C1 segment of cervical spinal cord (tissue), 14 donors: ENCODE measurements at places on chromosomes 2 and 18.

- DNase-seq, result no peak
Observed at GRCh38 chr2:134457765-134458472, 204.0 kb downstream of the MGAT5 start.

DNA sequence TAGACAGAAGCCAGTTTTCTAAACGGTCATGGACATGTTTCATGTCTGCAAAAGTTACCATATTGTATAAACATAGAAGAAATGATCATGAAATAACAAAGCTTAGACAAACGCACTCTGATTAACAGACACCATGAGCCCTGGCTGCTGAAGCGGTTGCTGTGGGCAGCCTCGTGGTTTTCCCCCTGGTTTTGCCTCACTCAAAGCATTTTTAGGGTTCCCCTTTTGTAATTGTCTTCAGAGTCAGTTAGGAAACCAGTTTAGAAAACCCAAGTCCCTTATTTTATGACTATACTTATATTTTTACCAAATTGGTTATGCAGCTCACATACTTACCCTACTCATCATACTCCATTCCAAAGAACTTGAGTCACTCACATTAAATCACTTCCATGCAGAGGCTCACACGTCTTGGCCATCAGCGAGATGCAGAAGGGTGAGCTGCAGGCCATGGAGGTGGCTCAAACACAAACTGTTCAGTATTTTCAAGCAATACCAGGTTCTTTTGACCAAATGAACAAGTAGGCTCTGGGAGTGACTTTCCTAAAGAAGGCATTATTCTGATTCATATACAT lies 105.6 kb upstream of the SALL3 start:
- DNase-seq, result no peak

DNA sequence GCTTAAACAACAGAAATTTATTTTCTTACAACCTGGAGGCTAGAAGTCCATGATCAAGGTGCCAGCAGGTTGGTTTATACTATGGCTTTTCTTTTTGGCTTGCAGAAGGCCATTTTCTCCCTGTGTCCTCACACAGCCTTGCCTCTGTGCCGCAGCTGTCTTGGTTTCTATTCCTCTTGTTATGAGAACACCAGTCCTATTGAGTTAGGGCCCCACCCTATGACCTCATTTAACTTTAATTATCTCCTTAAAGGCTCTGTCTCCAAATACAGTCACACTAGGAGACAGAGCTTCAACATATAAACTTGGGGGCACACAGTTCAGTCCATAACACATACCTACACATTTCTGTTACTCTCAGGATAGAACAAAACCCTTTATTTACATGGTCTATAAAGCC lies 17.3 kb upstream of the RHOB start:
- no peak for DNase-seq

DNA sequence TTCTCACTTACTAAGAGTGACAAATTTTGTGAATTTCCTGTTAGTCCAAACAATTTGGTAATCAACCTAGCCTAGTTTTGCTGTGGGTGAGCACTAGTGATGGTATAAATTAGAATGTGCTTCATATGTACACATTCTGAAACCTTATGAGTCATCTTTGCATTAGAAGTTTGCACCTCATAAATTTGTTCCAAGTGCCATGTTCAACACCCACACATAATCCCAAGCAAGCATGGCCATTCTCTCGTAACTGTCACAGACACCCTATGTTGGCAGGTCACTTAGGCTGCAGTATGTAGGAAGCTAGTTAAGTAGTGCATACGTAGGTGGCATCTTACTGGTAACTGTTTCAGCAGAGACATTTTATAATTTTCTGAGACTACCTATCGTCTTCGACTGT lies 46.9 kb downstream of the NAB1 start:
- DNase-seq, result no peak

GRCh38 chr2:134203175-134203574 lies 50.7 kb upstream of the MGAT5 start:
- DNase-seq, result no peak

- no peak for DNase-seq
Observed at GRCh38 chr2:11177871-11178690, 22.8 kb downstream of the SLC66A3 start.

DNA sequence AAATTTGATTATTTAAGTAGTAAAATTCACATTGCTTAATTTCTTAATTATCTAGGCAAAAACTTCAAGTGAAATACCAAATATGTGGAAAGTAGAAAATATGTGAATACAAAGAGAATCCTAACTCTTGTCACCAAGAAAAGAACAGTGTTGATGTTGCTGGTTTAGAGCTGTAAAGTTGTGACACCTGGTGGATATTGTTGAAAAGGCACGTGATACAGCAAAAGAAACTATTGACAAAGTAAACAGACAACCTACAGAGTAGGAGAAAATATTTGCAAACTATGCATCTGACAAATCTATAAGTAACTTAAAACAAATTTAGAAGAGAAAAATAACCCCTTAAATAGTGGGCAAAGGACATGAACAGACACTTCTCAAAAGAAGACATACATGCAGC lies 25.6 kb upstream of the ZC3H15 start:
- no peak for DNase-seq

- DNase-seq, result no peak
Observed at GRCh38 chr2:101714118-101714517, 16.6 kb downstream of the MAP4K4 start.

- no peak for DNase-seq
Observed at GRCh38 chr2:232960862-232961261, 52.2 kb downstream of the NGEF start.

DNA sequence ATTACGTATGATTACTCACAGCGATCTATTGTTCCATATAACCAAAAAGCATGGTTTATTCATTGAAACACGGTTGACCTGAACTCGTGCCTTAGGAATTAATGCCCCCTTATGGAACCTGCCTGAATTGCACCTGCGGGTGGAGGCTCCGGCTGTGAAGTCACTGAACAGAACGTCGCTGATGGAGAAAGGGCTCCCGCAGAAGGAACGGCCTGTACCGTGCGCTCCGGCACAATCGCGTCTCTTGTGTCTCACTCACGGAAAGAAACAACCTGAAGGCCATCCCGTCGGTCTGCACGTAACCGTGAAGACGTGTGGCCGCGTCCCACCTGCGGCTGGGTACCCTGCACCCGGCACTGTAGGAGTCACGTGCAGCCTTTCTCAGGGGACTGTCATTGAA lies 133.1 kb downstream of the NFATC1 start:
- DNase-seq, result peak; percentile 43

DNA sequence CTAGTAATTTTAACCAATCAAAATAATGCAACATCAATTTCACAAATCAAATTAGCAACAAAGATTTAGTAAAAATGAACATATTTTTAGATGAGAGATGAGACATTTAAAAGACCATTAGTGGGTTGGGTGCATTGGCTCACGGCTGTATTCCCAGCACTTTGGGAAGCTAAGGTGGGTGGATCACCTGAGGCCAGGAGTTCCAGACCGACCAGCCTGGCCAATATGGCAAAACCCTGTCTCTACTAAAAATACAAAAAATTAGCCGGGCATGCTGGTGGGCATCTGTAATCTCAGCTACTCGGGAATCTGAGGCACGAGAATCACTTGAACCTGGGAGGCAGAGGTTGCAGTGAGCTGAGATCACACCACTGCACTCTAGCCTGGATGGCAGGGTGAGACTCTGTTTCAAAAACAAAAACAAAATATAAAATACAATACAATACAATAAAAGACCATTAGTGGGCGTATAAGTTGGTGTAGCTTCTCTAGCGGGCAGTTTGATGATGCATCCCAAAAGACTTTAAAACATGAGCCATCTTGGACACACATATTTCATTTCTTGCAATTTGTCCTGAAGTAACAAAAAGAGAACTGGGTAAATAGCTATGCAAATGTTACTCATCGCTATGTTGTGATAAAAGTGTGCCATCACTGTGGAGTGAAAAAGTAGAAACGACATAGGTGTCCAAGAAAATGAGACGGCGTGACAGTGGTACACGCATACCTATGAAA lies 101.8 kb downstream of the COL6A3 start:
- DNase-seq, result no peak

DNA sequence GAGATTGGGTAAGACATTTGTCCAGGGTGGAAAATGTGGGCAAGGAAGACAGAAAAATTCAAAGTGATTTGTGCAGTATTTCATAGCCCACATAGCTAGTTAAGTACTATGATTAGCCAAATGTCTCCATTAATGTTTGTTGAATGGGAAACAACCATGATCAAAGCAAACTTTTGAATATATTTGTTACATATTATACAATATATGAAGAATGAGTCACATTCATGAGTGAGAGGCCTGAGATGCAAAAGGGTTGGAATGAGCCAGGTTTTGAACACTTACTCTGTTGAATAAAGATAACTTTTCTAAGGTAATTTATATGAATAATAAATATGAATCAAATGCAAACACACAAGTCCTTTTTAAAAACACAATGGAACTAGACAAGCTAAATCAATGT lies 984.5 kb upstream of the CDH2 start:
- no peak for DNase-seq

DNA sequence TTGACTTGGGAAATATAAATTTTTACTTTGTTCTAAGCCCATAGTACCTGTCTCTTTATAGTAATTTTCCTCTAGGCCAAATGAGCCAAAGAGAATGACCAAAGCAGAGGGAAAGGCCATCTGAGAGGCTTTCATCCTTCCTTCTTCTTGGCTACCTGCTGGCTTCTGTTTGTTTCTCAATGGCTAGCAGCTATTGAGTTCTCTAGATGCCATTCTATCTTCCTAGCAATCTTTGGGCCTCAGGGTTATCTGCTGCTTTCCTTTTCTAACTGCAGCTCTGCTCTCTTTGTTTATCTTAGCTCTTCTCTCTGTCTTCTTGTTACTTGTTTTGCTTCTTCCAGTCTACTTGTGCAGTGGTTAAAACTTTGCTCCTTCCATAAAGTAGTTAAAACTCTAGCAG lies 601.1 kb upstream of the NRXN1 start:
- no peak for DNase-seq

DNA sequence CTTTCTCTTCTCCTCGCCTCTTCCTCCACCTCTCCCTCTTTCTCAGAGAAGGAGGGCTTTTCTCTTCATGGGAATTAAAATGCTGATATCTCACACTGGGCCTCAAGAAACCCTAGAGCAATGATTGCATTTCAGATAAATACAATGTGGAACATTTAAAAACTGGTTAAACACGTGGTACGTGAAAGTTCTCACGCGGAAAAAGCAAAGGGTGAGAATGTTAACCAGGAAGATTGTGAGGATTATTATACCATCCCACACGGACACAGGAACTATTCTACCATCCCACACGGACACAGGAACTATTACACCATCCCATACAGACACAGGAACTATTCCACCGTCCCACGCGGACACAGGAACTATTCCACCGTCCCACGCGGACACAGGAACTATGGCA lies 182.4 kb downstream of the TMEM18 start:
- no peak for DNase-seq

GRCh38 chr2:43136011-43136799 lies 90.2 kb downstream of the ZFP36L2 start:
- no peak for DNase-seq

GRCh38 chr2:109125593-109126500 lies 3.2 kb upstream of the SH3RF3 start:
- DNase-seq, result no peak

GRCh38 chr18:6781142-6781714 lies 51.7 kb downstream of the ARHGAP28 start:
- DNase-seq, result no peak

DNA sequence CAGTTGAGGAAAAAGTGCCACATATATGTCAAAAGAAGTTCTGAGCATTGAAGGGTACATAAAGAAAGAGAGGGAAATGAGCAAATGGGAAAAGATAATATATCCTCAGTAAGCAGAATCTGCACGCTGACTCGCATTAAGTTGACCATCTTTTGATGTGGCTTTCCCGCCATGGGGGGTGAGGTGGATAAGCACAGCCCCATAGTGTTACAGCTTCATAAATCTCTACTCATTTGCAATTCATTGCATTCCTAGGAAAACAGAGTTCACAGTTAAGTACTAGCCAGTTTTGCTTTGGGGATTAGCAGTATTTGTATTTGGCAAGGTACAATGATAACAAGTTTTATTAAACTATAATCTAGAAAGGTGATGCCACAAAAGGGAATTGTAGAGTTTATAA lies 814.2 kb downstream of the LRP1B start:
- DNase-seq, result no peak
